ENCODE measurements at places on chromosomes 1 and 21.

DNA sequence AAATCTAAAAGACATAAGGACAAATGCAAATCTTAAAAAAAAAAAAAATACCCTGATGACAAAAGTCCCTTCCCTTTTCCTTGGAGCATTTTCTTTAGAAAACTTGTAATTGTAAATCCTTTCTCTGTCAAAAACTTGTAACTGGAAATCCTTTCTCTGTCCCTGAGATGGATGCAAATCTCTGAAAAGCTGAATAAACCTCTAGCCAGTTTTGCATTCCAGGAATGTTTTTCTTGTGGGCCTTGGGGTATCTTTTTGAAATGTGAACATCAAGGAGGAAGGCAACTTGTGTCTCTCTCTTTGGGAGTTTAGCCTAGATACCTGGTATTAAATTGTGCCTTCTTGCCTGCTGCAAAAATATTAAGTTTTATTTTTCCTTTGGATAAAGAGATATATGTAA, 305.3 kb downstream of the KCNT2 start:
- DNase-seq, result no peak

DNA sequence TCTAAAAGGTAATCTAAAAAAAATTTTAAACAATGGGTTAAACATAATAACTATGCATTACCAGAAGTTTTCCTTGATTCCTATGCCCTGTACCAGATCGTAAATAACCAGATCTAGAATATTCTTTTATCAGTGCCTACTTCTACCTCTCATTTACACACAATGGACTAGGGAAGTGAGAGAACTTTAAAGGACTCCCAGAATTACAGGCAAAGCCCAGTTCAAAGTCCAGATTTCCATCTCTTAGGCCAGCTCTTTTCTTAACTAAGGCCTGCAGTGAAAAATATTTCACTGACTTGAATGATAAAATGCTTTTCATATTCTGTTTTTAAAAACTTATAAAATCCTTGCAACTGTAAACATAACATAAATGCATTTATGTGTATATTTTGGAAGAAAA, 32.6 kb downstream of the ESRRG start:
- DNase-seq, result no peak

- DNase-seq, result no peak
These were observed 196.7 kb downstream of the LRRC40 start for GRCh38 chr1:70008660-70009059.

DNA sequence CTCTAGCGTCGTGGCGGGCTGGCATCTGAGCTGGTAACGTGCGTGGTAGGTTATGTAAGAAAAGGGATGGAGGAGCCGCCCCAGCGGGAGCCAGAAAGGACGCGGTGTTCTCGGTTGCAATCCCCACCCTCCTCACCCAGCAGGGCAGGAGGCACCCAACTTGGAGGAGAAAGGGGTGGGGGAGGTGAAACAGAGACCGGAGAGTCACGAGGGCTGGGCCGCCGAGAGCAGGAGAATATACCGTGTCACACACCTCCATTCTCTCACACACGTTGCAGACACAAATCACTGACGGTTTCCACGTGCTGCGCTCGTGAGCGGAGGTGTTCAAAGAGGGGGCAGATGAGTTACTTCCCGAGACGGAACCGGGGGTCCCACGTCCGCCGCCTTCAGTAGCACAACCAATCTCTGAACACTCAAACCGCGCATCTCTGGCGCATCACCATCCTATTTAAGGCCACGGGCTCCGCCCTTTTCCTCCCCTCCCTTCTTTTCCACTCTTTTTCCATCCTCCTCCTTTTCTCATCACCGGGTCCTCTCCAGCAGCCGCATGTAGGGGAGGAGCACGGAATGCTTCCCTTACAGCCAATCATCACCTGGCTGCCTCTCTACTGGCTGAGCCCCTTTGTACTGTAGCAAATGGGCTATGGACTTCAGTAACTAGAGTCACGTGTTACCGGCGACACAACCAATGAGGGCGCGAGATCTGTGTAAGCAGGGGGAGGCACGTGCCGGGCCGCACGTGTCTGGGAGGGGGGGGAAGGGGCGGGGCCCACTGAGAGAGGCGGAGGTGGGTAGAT, at the start of gene CIART:
Gene CIART, plus strand, starts transcription at position 797 of the 800 bp plus-strand sequence. CDS start 714 bp downstream, outside the sequence.
- DNase-seq, result peak; percentile 96

GRCh38 chr1:221032637-221033280, 153.5 kb downstream of the HLX start:
- DNase-seq, result no peak

DNA sequence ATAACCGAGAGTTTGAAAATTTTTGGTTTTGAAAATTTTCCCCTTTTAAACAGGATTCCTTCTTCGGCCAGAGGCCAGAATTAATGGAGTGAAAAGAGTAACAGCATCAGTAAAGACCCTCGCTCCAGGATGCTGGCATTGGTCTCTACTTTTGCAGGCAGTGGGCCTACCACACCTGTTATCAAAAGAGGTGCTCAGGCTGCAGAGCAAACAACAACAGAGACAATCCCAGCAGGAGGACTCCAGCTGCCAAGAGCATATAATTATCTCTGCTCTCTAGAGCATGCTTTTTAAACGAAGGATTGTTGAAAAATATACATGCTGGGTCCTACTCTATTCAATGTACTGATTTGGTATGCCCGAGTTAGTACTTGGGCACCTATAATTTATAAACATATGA, 1048.5 kb downstream of the PLA2G4A start:
- no peak for DNase-seq

GRCh38 chr1:246162560-246162959, 344.5 kb downstream of the SMYD3 start:
- no peak for DNase-seq

DNA sequence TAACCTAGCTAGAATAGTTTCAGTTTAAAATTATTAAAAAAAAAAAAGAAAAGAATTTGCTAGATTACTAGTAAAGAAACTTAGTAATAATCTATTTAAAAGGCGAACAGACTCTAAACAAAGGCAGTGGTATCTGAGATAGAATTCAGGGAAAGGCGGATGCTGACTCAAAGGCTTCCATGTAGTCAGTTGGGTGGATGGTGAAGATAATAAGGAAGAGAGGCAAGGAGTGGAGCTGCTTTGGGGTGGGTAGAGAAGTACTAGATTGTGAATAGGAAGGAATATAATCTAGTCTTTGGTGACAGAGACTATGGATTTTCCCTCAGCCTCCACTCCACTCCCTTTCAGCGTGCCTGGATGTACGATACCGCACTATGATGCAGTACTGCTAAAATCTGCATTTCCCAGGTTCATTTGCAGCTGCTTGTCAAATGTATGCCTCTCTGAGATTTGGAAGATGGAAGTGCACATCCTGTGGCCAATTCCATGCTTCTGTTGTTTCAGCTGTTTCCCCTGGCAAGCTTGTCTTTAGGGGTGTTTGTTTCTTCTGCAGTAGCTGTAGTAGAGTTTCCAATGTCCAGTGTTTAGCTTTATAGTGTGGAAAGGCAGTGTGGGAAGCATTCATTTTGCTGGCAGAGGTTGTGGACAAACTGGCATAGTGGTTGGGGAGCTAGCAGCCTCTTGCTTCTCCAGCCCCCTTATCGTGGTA, 184.6 kb upstream of the NRIP1 start:
- no peak for DNase-seq

All from hepatocyte (in vitro differentiated cells).